Umbilical cord (tissue), 2 donors: ENCODE measurements at places on chromosomes 3 and 15. TPM values are rescaled to one million over a fixed set of nuclear protein-coding genes. Genes with fewer than 3 reads are reported as not detected.
A peak's percentile ranks its signal among the peaks of the same experiment; 100 is the strongest.

The MCTP2 gene
- 122 TPM for total RNA-seq

The GOLGA6C gene
- not detected for total RNA-seq

The FANCI gene
- 6.7 TPM for total RNA-seq

The TMEM108 gene
- 6.0 TPM for total RNA-seq

The UROC1 gene
- total RNA-seq, result 0.48 TPM

The C3orf22 gene
- total RNA-seq, result 1.7 TPM

The NAALADL2 gene
- 62.6 TPM for total RNA-seq

The SLC25A38 gene
- total RNA-seq, result 13.5 TPM

The ASB14 gene
- 0.24 TPM for total RNA-seq

The MYD88 gene
- total RNA-seq, result 16.4 TPM

The IGF2BP2 gene
- 60.9 TPM for total RNA-seq

The SCAPER gene
- 22.4 TPM for total RNA-seq

The SNTN gene
- 6.3 TPM for total RNA-seq

The INSYN1 gene
- total RNA-seq, result 9.6 TPM

DNA sequence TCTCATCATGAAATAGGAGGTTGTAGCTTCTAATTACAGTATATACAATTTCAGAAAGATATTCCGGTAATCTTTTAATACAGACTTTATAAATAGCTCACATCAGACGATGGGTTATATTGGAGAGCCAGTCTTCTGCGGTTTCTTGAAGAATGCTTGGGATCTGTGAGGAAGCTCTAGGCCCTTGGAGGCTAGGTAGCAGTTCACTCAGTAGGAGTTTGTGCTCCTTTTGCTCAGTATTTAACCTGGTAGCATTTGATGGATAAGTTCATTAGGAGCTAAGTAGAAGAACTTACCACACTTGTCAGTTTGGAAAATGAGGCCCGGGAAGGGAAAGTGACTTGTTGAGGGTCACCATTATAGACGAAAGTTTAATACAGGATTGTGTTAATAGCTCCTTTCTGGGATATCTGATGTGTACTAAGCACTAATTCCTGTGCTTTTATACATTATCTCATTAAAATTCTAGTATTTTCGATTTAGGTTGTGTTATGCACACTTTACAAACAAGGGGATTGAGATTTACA, 2.8 kb downstream of the FNDC3B start:
- peak; percentile 46 for DNase-seq

DNA sequence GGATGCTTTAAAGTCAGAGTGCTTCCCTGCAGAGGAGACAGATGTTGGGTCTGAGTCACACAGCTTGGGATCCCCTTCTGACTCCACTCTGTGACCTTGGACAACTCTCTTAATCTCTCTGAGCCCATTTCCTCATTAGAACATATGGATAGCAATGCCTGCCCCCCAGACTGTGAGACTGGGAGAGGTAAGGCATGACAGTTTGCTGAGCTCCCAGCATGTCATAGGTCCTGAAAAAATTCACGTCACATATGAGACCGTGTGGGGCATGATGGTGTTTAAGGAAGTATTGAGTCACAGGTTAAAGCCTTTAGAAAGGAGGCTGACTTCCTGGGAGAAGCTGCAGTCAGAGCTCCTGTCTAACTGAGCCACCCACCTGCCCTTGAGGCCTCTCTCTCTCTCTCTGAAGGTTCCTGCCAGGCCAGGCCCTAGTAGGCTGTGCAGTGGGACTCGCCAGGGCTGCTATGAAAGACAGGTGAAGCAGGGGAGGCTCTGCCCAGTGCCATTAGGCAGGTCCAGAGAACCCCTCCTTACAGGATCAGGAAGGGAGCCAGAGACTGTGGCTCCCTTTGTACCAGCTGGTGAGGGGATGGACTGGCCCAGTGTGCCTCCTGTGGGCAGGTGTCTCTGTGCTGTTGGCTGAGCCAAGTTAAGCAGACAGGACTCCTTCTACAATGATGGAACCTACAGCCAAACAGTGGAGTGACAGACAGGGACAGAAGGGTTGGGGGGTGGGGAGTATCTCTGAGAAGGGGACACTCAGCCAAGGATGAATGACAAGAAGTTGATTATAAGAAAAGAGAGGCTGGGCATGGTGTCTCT, 19.5 kb upstream of the DOCK3 start:
- no peak for DNase-seq

DNA sequence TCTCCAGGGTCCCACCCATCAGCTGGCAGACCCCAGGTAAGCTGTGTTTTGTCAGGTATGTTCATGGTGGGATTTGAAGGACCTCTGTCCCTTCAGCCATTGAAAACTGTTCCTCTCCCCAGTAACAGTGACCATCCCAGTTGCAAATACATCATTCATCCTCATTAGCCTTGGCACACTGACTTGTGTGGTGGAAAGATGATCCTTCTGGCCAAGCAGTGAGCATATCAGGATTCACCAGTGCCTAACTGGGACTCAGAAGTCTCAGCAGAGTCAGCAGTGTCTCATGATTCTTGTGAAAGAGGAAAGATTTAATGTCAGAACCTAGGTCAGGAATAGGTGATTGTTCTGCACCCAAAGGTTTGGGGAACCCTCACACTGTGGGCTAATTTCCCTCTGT, 90.2 kb downstream of the DNAJB8 start:
- no peak for DNase-seq

- peak; percentile 90 for DNase-seq
These were observed 30.7 kb upstream of the ANPEP start for GRCh38 chr15:89845305-89845893.

GRCh38 chr3:143092191-143092590, 27.4 kb upstream of the CHST2 start:
- DNase-seq, result no peak

- no peak for DNase-seq
These were observed 14.1 kb upstream of the CCR4 start for GRCh38 chr3:32937331-32937730.

DNA sequence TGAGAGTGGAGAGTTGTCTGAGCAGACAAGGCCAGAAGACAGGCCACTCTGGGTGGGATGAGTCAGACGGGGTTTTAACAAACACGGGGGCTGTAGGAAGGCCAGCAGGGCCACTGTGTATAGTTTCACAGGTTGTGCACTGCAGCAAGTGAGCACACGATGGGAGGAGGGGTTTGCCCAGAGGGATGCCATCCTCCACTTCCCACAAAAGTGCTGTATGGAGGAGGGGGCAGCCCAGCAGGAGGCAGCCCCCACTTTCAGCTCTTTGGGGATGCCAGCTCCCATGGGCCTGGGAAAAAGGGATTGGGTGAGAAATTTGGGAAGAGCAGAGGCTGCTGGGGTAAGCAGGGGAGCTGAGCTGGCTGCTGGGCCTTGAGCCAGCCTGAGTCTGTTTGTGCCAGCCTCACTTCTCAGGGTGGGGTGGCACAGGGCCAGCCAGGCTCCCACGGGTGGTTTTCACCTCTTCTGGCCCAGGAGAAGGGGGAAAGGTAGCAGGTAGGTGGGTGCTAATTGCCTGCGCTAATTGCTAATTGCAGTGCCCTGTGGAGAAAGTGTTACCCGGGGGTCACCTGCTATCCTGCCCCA, 6.7 kb downstream of the ZBTB47 start:
- DNase-seq, result no peak

- DNase-seq, result no peak
These were observed 340.5 kb upstream of the NECTIN3 start for GRCh38 chr3:110731148-110731547.

DNA sequence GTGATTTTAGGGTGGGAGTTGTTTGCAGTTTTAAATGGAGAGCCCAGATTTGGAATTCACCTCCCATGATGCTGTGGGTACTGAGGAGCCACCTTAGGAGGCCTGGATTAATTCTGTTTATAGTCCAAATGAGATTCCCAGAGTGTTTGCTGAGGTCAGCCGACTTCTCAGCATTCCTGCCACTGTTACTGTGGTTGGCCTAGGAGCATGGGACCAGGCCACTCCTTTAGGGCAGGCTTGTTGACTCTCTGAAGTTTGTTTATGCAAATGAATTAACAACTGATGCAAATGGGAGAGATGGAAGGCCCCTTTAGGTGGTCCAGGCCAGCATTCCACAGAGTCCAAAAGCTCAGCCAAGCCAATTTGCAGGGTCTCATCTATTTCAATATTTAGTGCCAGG, 46.1 kb downstream of the CACNA2D3 start:
- DNase-seq, result no peak

- DNase-seq, result peak; percentile 79
These were observed 6.4 kb upstream of the ANKDD1A start for GRCh38 chr15:64905119-64905831.

- DNase-seq, result no peak
These were observed 332.1 kb downstream of the ARRDC4 start for GRCh38 chr15:98292442-98293240.

DNA sequence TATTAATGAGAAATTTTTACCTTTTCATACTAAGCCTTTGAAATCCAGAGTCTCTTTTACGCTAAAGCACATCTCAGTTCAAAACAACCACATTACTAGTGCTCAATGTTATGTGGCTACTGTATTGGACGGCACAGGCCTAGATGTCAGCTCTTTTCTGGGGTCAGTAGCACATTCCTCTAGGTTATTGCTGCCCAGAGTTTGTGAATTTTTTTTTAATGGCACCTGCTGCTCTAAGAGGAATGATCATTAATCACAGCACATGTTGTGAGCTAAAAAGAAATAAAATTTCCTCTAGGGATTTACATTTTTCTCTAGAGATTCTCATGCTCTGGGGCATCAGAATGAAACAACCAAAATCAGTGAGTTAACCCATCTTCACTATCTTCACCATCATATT, 436.8 kb upstream of the THBS1 start:
- DNase-seq, result no peak

GRCh38 chr3:48739617-48739954, 22.6 kb upstream of the IP6K2 start:
- DNase-seq, result no peak

- no peak for DNase-seq
These were observed 7.5 kb downstream of the SOX2 start for GRCh38 chr3:181718987-181719911.

GRCh38 chr3:47427866-47428265, 47.0 kb downstream of the PTPN23 start:
- no peak for DNase-seq

GRCh38 chr3:148020861-148021260, 611.7 kb downstream of the ZIC1 start:
- no peak for DNase-seq
